GM19239 (cell line): ENCODE measurements at places on chromosomes 11 and 22.

DNA sequence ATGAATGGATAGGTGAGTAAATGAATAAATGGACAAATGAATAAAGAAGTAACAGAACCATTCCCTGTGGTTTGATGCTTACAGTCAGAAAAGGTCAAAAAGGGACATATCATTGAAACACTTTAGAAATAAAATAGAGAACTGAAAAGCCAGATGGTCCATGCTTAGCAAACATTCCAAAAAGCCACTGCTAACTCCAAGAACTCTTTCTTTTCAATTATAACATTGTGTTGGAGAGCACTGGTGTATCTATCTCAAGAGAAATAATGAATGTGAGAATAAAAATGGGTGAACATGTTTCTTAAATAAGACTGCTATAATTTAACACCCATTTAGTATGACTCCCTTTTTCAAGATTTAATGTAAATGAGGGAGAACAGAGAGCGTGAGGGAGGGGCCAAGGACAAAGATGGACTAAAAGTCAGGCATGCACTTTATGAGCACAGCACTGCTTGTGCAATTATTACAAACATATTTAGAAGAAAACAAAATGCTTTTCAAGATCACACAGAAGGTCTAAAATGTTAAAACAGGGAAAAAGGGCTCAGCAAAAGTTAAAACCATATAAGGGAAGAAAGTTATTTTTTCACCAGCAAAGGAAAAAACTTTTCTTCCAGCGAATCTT lies 224.3 kb upstream of the PITPNB start:
- no peak for DNase-seq

DNA sequence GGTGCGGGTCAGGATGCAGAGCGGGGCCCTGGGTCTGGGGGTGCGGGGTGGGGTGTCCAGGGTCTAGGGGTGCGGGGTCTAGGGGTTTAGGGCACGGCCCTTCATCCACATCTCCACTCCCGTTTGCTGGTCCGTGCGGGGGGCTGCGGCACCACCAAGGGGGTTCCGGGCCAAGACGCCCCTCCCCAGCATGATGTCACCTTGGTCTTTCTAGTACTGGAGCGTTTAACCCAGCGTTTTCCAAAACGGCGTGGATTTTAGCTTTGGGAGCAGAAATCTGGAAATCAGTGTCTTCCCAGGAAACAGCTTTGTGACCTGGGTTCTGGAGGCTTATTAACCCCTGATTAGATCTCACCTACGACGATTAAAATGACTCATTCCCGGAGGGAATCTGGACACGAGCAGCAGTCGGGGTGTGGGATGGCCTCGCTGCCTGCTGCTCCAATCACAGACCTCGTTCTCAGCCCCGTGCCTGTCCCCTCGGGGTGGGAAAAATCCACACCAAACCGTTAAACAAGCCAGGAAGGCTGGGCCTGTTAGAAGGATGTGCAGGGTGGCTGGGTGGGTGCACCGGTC lies 759 bp downstream of the AP2A2 start:
- no peak for DNase-seq

DNA sequence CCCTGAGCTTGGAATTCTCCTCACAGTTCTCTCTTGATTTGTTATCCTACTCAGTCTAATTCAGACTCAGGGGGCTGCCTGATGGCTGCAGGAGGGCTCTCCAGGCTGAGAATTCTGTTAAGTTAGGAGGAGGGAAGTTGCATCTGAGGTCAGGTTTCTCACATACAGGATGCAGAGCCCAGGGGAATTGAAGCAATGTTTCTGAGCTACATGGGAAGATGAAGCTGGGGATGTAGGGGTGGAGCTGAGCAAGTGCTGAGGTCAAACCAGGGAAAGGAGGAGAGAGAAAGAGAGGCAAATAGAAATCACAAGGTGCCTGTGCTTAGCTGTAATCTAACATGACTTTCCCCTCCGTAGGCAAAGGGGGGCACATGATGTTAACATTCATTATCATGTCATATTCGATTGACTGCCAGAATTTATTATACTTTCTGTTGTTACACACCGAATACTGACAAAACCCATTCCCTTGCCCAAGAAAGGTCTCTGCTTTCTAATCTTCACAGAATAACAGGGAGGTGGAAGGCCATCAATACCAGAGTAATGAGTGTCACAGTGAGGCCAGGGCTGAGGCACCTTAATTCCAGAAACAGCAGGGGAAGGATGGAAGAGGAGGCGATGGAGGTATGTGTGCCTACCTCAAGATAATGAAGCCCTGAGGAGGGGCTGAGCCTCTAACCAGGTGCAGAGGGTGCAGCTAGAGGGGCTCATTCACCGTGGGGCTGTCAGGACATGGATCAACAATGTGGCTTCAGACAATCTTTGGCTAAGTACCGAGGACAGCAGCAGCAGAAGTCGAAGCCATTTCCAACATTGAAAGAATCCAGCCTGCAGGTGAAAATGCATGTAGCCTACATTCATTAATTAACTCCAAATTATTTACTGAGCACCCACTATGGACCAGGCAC lies 205.4 kb upstream of the SNX19 start:
- DNase-seq = no peak

DNA sequence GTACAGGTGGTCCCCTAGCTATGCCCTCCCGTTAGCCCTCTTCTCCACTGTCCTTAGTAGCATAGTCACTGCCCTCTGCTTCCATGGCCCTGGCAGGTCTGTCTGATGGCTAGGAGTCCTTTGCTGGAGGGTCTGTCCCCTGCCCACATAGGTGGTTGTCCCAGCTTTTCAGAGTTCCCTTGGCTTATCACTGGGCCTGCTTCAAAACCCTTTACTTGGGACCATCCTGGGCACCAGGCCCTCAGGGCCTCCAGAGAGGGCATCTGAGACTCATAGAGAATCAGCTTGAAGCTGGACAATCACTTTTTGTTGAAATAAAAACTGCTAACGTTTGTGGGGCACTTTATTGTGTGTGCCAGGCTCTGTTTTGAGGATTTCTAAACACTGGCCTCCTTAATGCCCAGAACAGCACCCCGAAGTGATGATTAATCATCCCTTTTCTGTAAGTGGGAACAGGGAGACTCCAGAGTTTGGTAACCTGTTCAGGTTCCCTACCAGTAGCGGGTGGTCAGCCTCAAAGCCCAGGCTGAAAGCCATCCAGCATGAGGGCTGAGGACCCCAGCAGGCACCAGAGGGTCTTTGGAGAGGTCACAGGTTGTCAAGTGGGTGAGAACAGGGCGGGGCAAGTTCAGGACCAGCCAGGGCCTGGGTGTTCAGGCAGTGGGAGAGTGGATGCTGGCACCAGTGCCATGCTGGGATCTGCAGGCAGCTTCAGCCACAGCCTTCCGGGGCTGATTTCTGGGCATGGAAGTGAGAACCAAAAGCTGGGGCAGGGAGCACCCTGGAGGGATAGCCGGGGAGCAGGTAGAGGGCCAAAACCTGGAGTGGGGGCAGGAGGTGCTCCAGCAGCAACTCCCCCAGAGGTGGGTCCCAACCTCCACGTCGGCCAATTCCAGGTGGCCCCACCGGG lies 495 bp upstream of the KCNK4 start:
- no peak for DNase-seq

GRCh38 chr11:75403037-75403436 lies 3.7 kb downstream of the RPS3 start:
- no peak for DNase-seq

DNA sequence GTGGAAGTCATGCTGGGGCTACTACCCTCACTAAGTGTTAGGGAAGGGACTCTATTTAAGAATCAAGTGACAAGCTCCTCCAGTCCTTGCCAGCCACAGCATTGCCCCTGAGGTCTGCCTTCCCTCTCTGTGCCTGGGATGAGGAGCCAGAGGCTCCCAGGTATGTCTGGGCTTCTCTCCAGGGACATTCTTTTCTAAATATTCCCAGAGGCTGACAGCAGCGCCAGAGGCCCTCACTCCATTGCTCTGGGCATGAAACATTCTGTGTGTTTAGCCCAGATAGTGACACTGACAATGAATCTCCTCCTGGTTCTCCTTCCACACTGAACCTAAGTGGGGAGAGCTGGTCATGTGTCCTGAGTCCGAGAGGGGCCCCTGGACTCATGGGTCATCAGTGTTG lies 2.2 kb downstream of the OR51E1 start:
- DNase-seq = no peak

DNA sequence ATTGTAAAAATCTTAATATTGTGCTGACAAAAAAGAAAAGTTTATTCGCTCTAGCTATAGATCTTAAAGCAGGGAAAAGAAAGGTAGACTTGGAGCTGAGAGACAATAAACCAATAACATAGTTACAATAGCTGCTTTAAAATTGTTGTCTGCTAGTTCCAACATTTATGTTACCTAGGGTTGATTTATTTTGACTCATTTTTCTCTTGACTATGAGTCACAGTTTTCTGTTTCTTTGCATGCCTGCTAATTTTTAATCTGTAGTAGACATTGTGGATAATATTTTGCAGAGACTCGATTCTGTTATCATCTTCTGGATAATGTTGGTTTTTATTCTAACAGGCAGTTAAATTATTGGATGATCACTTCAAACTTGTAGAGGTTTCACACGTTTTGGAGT lies 83.1 kb upstream of the TRPC6 start:
- no peak for DNase-seq

GRCh38 chr11:130314750-130315285 lies at the start of gene ZBTB44:
Gene ZBTB44, minus strand, starts transcription at chr11:130314917. Its CDS starts 53,044 bp downstream, at chr11:130261873.
- peak; percentile 74 for DNase-seq

GRCh38 chr11:62930157-62930556 lies 9.0 kb upstream of the CHRM1 start:
- no peak for DNase-seq

GRCh38 chr11:68303083-68303482 lies 9.3 kb upstream of the LRP5 start:
- DNase-seq = no peak

DNA sequence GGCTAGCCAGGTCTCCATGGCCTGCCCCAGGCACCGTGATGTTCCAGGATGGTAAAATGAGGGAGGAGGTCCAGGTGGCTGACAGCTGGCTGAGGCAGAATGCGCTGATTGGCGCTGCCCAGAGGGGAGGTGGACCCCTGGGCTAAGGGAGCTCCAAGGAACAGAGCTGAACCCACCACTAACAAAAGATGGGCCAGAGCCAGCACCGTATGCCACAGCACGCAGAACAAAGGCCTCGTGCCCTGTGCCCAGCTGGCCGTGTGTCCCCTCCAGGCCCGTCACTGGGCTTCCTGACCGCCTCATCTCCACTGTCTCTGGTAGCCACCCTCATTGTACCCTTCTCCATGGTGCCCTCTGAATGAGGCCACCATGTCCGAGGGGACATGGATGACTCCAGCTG lies 19.6 kb upstream of the PRODH start:
- no peak for DNase-seq

DNA sequence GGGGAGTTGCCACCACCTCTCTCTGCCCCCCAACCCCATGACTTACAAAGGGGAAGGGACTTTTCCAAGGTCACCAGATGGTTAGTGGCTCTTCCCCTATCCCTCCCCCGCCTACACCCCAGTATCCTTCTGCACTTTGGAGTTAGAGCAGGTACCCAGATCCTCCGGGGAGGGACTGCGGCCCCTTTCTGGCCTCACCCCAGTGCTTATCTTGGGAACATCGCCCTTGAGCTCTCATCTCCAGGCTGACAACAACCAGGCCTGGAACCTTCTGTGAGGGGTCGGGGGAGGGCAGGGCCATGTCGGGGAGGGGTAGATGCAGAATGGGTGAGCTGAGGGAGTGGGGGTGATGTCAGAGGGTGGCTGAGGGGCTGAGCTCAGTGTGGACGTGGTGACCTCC lies 7.5 kb upstream of the NAALADL1 start:
- DNase-seq = no peak

DNA sequence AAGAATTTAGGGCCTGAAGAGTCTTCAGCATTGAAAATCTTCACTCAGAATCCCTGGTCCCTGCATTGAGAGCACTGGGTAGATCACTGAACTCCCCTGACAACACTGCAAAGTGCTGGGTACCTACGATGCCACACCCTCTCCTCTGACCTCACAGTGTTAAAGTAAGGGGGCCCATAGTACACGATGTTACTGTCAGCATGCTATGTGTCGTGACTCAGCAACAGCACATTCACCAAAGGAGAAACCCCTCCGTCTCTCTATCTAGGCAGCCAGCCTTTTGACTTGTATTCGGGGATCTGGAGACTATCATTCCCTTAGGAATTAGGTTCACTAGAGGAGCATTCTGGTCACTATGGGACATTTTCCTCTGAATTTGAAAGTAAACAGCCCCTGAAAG lies 67.4 kb upstream of the PITPNB start:
- no peak for DNase-seq

DNA sequence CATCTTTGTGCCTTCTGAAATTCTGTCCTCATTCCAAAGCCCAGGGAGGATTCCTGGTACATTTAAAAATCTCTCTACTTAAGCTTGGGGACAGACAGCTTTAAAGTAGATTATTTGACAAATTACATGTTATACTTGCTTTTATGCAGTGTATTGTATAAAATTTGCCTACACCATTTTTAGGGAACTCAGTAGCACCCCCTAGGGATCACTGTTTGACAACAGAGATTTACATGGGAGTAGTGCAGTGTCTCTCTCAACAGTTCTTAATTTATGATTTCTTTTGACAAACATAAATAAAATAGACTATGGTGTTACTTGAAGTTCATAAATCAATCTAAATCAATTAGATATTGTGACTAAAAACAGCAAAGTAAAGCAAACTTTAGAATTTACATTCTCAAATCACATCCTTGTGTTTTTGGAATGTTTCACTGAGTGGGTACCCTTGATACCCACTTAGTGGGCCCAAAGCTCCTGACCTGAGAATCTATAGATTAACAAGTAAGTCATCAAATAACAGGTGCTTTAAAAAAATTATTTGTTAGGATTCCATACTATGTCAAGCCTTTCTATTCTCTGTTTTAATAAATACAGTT lies 428.8 kb downstream of the DYNC2H1 start:
- DNase-seq = no peak

GRCh38 chr11:74311352-74311926 lies at the start of gene P4HA3:
Gene P4HA3, minus strand, starts transcription at chr11:74311640. Its CDS starts 29 bp downstream, at chr11:74311611.
- DNase-seq = peak; percentile 60

GRCh38 chr11:107468596-107468995 lies 11.0 kb upstream of the CWF19L2 start:
- no peak for DNase-seq

GRCh38 chr11:82174610-82175009 lies 559.1 kb downstream of the FAM181B start:
- DNase-seq = no peak

- no peak for DNase-seq
Observed at GRCh38 chr11:13061294-13061990, 52.3 kb downstream of the RASSF10 start.

DNA sequence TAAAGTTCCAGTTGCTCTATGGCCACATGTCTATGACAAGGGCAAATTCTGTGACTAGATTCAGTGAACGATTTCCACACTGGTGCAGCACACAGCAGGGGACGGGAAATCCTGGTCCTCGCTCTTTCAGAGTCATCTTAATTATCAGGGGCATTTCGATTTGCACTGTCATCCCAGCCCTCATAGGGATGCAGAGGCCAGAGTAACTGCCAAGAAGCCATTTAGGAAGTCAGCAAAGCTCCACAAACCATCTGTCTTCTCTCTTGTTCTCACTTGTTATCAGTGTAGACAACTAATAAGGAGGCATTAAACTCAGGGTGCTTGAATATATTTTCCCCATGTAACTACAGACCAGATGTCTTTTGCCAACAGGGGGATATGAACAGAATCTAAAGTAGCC lies 151.7 kb downstream of the STK33 start:
- DNase-seq = no peak

GRCh38 chr11:74568028-74568427 lies 24.4 kb upstream of the POLD3 start:
- DNase-seq = no peak

- DNase-seq = no peak
Observed at GRCh38 chr22:48742191-48742555, 1085.5 kb downstream of the BRD1 start.
